ENCODE measurements at places on chromosomes 13 and 19.

GRCh38 chr13:23699271-23699670 lies 129.1 kb downstream of the TNFRSF19 start:
- no peak for DNase-seq

DNA sequence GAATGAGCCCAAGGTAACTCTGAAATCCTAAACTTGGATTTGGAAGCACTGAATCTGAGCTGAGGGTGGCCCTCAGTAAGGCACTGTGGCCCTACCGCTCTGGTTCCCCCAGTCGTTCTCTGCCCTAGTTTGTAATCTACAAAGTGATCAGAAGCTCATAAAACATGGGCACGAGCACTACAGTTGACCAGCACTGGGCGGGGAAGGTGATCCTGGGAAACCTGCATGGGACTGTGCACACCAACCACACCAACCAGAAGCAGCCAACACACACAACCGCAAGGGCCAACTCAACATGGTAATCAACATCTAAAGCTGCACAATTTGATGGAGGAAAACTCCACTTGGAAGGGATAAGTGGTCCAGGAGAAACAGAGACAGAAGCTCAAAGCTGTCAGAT lies 22.9 kb downstream of the SLC7A1 start:
- no peak for DNase-seq

DNA sequence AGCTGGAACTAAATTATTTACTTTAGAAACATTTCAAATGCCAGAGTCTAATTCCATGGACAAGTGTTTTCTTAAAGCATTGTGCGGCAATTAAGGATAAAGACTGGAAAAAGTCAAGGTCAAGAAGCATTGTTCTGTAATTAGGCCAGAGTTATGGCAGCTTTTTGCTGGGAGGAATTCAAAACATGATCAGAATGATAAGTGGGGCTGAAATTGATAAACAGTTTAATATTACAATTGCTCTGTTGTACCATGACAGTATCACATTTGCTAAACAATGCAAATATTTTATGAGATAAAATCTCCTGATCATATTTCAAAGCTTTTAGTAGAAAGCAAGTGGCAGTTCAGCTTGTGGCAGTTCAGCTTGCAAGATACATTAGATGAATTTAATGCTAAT lies 513.7 kb downstream of the GPC6 start:
- DNase-seq = no peak

GRCh38 chr19:30634996-30635975 lies 263.1 kb downstream of the ZNF536 start:
- DNase-seq = no peak

DNA sequence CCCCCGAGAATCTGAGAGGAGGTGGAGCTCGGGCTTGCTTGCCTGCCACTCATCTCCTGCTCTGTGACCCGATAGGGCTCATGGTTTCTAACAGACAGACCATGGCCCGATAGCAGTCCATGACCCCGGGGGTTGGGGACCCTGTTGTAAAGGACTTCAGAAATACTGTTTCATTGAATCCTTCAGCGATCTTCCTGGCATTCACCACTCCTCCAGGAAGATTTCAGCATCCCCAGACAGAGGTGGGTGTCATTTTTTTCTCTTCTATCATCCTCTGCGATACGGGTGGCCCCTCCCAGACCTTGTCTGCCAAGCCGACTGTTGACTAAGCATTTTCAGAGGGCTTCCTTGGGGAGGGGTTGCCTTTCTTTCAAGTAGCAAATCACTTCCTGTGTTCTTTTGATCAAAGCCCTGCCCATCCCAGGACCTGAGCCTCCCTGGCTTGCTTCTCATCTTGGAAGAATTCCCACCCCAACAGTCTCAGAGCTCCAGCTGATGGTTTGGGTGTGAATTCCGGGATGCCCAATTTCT lies 1.7 kb downstream of the MYO1F start:
- DNase-seq = no peak

GRCh38 chr13:33381906-33382305 lies 96.4 kb upstream of the STARD13 start:
- DNase-seq = no peak

DNA sequence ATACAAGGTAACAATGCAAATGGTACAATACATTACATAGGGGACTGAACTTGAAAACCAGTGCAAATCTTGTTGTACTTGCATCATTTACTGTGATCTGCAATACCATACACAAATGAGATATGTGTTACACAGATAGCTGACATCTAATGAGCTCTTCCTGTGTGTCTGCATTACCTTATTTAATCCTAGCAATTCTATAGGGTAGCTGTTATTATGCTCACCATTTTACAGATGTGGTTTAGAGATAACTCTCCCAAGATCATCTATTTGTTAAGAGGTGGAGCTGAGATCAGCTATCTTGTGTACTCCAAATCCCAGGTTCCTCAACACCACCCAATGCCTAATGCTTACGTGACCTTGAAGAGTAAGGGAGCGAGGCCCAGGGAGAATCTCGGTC lies 21.4 kb upstream of the SERP2 start:
- DNase-seq = no peak

DNA sequence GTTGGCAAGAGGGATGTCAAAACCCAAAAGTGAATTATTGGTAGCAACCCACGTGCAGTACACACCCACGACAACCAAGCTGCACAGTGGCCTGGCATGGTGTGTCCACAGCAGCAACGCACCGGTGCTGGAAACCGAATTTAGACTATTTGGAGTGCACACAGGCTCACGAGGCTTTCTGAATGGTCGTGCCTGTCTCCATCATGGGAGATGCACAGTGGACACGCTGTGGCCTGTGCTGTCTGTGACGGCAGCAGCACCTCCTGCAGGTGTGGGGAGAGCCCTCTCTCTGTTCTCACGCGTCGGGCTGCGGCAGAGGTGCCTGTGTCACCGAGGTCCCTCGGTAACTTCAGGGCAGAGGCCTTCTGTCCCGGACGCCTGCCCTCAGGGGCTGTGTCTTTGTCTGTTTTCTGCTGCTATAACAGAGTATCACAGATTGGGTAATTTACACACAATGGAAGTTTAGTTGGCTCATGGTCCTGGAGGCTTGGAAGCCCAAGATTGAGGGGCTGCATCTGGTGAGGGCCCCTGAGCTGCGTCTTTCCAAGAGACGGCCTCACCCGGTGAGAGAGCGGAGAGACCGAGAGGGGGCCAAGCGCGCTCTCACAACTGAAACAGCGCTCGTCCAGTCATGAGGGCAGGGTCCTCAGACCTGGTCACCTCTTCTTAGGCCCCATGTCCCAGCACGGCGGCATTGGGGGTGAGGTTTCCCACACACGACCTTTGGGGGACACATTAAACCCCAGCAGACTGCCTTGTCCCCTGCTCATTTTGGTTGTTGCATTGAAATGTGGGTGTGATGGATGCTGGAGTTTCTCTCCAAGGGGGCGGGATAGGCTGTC lies 9.1 kb upstream of the MCF2L start:
- no peak for DNase-seq

- no peak for DNase-seq
Measured at GRCh38 chr19:55463583-55464031, 944 bp downstream of the C19orf85 start.
